ENCODE measurements at places on chromosomes 3 and 15. TPM values are rescaled to one million over a fixed set of nuclear protein-coding genes. Genes with fewer than 3 reads are reported as not detected.

- no peak for DNase-seq
Measured at GRCh38 chr3:32734756-32735155, 49.8 kb downstream of the CNOT10 start.

DNA sequence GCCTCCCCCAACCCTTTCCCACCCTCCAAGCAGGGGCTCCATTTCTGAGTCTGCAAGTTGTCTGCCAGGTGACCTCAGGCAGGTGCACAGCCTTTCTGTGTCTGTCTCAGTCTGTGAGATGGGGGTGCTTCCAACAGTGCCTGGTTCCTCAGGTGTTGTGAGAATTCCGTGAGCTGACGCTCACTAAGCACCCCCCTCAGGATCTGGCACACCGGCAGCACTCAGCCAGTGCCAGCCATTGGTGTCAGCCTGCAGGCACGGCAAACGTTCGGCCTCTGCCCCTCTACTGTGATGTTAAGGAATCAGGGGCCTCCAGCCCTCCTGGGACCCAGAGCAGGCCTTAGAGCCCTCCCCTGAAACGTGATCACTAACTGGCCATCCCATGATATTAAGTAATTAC, 2.4 kb downstream of the KLF15 start:
- DNase-seq = no peak

DNA sequence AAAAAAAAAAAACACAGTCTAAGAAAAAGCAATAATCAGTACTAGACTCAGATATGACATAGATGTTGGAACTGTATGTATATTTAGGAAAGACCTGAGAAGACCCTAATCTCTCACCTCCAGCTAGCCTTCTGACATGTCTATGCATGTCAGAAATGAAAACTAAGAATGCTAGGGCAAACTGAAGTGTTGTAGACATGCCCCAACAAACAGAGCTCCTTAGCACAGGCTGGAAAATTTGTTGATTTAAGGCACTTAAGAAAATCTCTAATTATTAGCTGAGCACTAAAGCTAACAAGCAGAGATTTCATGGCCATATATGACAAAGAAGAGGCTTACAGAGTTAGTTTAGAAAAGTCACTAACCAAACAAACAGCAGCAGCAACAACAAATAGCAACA, 45.5 kb upstream of the PRSS50 start:
- DNase-seq = no peak

GRCh38 chr3:187946163-187946691, 201.0 kb upstream of the BCL6 start:
- DNase-seq = no peak

DNA sequence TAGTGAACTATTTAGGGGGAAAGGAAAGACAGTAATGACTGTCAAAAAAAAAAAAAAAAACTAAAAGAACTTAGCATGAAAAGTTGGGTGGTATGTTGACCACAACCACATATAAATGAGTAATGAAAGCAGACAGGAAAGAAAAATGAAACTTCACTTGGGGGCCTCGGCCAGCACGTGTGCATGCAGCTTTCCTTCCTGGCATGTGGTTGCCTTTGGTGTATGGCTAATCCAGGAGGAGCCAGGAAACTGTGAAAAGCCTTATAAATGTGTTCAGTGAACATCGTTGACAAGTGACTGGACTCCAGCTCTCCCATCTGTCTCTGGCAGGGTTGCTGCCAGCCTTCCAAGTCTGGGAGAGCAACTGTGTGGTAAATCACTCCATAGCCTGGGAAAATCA, 195.1 kb downstream of the DTWD1 start:
- no peak for DNase-seq

DNA sequence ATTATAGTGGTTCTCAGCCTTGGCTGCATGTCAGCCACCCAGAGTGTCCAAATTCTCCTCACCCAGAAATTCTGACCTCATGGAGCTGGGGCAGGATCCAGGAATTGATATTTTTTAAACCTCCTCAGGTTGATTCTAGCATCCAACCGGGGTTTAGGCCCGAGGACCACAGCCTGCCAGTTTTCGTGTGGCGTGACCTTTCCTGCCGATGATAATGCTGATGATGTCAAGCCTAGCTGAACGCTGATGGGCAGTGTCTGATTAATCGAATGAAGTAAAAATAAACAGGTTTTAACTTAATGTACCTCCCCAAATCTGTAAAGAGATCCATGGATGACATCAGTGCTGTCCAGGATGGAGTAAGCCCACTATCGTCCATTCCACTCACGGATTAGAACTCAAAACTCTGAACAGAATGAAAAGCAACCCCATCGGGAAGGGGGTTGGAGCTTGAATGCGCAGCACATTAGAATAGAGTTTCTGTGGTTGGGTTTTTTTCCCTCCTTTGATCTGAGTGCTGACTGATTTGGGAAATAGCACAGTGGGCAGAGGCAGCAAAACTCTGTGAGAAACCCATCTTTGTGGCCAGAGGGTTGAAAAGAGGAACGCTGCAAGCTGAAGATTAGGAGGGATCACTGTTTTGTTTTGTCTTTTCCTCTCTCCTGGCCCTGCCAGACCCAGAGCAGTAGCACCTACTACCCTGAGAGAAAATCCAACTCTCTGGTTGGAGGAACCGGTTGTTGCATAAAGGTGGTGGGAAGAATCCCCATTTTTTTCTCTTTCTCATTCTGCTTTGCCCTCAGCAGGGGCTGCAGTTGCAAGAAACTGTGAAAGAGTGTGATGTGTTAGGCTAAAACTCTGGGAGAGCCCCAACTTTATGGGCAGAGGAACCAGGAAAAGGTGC, 153.9 kb downstream of the APBA2 start:
- DNase-seq = no peak

DNA sequence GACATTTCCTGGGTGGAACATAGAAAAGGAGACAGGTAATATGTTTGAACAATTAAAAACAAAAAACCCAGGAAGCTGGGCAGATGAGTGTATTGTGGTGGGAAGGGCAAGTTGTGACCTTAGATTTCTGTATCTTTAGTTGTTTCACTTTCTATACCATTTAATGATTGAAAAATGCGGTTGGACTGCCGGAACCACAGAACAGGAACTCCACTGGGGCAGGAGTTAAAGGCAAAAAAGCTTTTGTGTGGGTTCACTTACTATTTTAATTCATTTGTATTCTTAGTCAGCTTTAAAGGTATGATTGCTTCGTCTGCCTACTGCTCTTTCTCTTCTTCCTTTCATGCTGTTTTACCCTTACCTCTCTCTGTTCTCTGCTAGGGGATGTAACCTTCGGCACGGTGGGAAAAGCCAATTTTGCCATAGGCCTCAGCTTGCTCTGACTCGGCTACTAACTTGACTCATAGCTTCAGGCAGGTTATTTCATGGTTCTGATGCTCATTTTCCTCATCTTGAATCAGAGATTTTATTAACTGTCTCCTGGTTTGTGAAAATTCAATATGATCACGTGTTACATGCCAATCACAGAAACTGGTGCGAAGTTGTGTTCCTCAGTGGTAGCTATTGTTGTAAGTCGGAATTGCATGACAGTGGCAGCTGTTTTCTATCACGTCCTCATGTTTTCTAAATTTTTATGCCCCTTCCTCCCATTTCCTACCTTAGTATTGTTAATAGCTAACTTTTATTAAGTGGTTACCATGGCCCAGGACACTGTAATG, 1.6 kb upstream of the MCTP2 start:
- no peak for DNase-seq

GRCh38 chr15:65576664-65577063, 34.3 kb downstream of the INTS14 start:
- DNase-seq = no peak

GRCh38 chr3:140742116-140742515, 64.3 kb downstream of the TRIM42 start:
- DNase-seq = no peak

GRCh38 chr15:76663529-76663928, 241.6 kb downstream of the SCAPER start:
- no peak for DNase-seq

- DNase-seq = no peak
Measured at GRCh38 chr3:55194376-55194775, 266.5 kb upstream of the LRTM1 start.

GRCh38 chr3:194686816-194687637, 1.3 kb downstream of the FAM43A start:
- DNase-seq = peak; percentile 49

- no peak for DNase-seq
Measured at GRCh38 chr3:117955196-117955595, 1079.5 kb downstream of the IGSF11 start.

The SNRPN gene
- polyA plus RNA-seq = 246 TPM

The TMEM212 gene
- polyA plus RNA-seq = 0.73 TPM

The SERINC4 gene
- polyA plus RNA-seq = not detected

The CAND2 gene
- 5.2 TPM for polyA plus RNA-seq

The SOX14 gene
- not detected for polyA plus RNA-seq

The CD200 gene
- 57.5 TPM for polyA plus RNA-seq

The TMC3 gene
- polyA plus RNA-seq = 0.24 TPM

The PLS1 gene
- polyA plus RNA-seq = 11.4 TPM

The LTK gene
- polyA plus RNA-seq = 4.0 TPM

The HTR3E gene
- not detected for polyA plus RNA-seq

The CFAP100 gene
- 7.9 TPM for polyA plus RNA-seq
